ENCODE measurements at places on chromosomes 1 and 21. TPM values are rescaled to one million over a fixed set of nuclear protein-coding genes. Genes with fewer than 3 reads are reported as not detected.

DNA sequence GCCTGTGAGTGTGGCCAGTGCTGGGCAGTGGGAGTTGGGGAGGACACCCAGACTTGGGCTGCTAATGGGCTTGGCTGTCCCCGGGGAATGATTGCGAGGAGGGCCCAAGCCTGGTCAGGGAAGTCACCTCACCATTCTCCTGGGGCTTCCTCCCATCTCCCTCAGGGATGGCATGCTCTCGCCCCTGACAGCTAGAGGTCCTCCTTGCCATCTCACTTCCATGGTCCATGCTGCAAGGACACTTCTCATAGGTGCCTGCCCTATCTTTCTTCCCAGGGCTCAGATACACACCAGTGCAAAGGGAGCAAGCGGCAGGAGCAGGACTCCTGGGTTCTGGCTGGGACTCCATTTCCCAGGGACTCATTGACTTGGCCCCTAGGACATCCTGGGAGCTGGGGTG lies 4.1 kb downstream of the NTRK1 start:
- no peak for DNase-seq

GRCh38 chr1:98051065-98051675 lies 130.3 kb upstream of the DPYD start:
- peak; percentile 62 for DNase-seq

DNA sequence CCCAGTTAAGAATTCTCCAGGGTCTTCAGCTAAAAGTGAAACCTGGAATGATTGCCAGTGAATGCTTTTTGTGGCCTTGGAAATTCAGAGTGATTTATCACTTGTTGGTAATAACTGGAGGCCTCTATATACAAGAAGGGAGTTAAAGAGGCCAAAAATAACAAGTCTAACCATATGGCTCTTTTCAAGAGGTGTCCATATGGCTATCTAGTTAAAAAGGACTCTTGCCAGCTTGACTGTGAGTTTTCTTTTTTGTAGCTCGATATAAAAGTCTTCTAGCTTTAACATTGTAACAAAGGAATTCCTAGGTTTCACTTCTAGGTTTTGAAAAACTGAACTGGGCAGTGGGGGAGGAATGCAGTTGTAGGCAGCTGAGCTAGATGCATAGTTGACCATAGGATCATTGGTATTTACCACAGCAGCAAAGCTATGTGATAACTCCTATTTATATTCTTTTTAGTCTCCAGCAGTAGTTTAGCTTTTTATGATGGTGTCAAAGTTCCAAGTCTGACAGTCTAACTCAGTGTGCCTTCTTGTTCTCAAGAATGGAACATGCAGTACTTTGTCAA lies 44.4 kb downstream of the CACHD1 start:
- no peak for DNase-seq

Gene LENEP
- total RNA-seq = not detected

DNA sequence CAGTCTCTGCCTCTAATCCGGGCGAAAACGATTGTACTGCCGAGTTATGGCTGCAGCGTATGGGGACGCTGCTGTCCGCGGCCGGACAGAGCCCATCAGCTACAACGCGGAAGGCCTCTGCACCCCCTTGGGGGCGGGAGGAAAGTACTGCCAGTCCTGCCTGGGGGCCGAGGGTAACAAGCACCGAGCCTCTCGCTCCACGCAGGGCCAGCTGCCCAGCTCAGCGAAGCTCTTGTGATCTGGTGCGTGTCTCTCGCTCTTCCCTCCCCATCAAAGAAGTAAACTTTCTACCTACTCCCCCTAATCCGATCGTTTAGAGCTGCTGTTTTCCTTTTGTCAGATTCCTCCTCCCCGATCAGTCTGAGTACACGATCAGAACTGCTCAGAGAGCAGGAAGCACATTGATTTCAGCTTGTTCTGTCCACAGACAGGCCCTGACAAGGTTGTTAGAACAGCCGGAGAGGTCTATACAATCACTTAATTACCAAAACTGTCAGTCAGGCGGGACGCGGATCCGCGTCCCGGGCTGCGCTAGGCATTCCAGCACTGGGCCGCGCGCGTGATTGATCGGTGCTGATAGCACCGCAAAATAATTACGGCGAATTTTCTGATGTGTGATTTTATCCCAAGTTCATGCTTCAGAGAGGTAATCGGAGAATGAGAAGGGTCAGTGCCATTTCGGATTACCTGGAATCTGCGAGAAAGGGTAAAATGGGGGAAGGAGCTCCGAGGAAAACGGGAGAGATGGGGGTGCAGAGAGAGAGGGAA lies 8.7 kb upstream of the BARHL2 start:
- DNase-seq = no peak

Gene DYNLT5
- 1.1 TPM for total RNA-seq

Gene NECTIN4
- total RNA-seq = 126 TPM

Gene MYBPH
- not detected for total RNA-seq

- DNase-seq = no peak
Observed at GRCh38 chr21:36688324-36688723, 10.6 kb upstream of the SIM2 start.

Gene LAPTM5
- 13.7 TPM for total RNA-seq

Gene SPAG17
- total RNA-seq = 3.1 TPM

- no peak for DNase-seq
Observed at GRCh38 chr1:5502311-5503194, 489.7 kb downstream of the NPHP4 start.

GRCh38 chr21:41216486-41216885 lies 48.5 kb downstream of the BACE2 start:
- no peak for DNase-seq

GRCh38 chr1:205991237-205991636 lies 12.0 kb downstream of the RAB7B start:
- DNase-seq = no peak

GRCh38 chr1:55352080-55352810 lies 137.1 kb upstream of the USP24 start:
- peak; percentile 81 for DNase-seq

Gene S100A7A
- not detected for total RNA-seq

DNA sequence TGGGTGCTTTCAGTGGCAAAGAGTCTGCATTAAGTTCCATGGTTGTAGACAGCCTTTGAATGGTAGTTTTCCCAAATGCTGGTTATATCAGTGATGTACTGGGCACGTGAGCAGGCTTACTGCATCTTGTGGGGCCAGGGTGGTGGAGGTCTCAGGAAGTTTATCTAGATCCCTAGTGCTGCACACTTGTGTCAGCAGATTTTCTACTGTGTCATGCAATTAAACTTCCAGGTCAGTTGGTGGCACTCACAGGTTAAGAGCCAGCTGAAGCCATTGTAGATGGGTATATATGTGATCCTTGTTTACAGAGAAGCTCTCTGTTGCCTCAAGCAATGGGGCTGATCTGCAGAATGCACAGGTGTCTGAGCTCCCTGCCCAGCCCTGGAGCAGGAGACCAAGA lies 33.0 kb downstream of the FOXJ3 start:
- DNase-seq = no peak

Gene RNU1-4
- under 0.01 TPM for total RNA-seq

GRCh38 chr1:78156805-78157521 lies 111.2 kb downstream of the GIPC2 start:
- no peak for DNase-seq

Data from suprapubic skin (tissue), 4 donors.